ENCODE measurements at places on chromosomes 4 and X. TPM values are rescaled to one million over a fixed set of nuclear protein-coding genes. Genes with fewer than 3 reads are reported as not detected.

DNA sequence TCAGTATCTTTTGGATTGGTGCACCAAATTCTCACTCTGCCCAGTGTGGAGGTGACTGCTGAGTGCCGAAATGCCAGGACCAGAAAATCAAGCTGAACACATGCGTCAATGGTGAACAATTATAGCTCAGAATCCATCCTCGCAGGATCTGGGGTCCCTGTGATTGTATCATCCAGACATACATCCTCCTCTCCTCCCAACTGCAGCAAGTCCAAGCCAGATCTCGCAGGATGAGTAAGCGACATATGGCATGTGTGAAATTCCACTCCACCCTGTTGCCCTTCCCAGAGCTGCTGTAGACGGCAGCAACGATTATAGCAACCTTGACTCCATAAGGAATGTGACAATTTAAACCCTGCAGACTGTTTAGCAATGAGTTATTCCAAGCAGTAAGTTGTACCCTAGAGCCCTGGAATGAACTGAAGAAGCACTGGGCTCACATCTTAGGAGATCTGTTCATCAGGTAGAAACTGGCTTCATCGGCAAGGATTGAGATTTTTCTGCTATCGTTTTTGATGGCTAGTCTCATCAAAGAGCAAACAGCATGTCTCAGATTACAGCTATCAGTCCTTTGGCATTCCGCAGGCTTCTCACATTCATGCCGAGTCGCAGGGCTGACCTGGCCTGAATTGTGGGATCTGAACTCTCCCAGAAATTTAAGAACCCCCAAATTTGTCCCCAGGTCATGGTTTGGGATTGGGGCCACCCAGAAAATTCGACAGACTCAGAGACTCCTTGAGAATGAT lies 35.5 kb upstream of the SORBS2 start:
- DNase-seq, result peak; percentile 71

The HSFX4 gene
- 0.07 TPM for polyA plus RNA-seq

- DNase-seq, result peak; percentile 48
Observed at GRCh38 chr4:93809773-93810172, 18.8 kb upstream of the ATOH1 start.

GRCh38 chr4:3393171-3393570 lies 48.6 kb upstream of the HGFAC start:
- no peak for DNase-seq

- no peak for DNase-seq
Observed at GRCh38 chr4:40377512-40378365, 42.6 kb downstream of the CHRNA9 start.

DNA sequence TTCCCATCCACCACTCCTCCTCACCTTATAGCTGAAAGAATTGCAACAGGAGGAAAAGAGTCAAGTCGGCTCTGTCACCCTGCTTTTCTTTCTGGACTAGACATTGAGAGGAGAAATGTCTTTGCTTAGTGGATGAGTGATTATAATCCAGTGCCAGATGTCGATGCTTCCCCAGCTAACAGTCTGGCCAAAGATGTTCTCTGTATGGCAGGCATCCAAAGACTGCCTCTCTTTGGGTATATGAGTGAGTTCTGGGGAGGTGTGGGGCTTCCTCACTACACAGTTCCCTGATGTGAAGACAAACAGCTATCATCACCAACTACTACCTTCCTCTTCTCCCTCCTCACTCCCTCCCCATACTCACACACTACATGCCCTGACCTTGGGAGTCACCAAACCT lies 90.9 kb downstream of the COMMD8 start:
- DNase-seq, result no peak

DNA sequence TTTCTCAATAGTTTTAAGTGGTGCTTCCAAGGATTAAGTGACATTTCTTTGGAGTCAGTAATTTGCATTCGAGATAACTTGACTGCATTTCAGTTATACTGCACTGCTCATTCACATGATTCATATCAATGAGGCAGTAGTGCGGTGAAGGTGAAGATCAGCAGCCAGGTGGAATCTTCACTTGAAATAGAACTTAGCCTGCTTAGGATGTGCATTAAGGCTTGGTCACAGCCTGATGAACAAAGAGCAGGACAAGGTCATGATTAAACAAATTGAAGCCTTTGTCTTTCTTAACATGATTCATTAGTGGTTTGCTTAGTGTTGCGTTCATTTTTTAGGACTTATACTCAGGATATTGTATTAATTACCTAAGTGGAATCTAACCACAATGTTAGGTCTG lies 212.1 kb upstream of the GALNTL6 start:
- DNase-seq, result no peak

- no peak for DNase-seq
Observed at GRCh38 chr4:151664289-151664688, 96.5 kb downstream of the GATB start.

The AR gene
- polyA plus RNA-seq, result 3.0 TPM

- DNase-seq, result no peak
Observed at GRCh38 chr4:38600575-38600974, 63.4 kb upstream of the KLF3 start.

The RBMX gene
- polyA plus RNA-seq, result 60.3 TPM

The TCEAL4 gene
- 105 TPM for polyA plus RNA-seq

DNA sequence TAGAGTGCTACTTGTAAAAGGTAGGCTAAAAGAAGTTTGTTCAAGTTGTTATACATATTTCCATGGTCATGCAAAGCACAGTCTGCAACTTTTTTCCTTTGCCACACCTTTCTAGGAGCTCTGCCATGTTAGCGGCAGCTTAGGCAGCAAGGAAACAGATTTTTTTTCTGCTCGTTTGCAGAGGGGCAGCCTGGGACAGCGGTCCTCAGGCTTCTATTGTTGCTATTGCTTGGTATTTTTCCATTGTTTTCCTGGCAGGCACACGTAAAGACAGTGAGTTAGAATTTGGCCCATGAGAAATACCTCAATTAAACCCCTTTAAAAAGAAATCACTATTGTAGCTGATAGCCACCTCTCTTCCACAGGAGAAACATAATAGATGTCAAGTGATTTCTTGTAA lies 391.4 kb downstream of the SH2D1A start:
- DNase-seq, result no peak

All from heart left ventricle (tissue), 16 donors.